ENCODE measurements at places on chromosomes 1 and 21. TPM values are rescaled to one million over a fixed set of nuclear protein-coding genes. Genes with fewer than 3 reads are reported as not detected.

The DCLRE1B gene
- 5.7 TPM for polyA plus RNA-seq

The PDE4B gene
- 19.8 TPM for polyA plus RNA-seq

The PM20D1 gene
- not detected for polyA plus RNA-seq

The CD1B gene
- polyA plus RNA-seq: not detected

The MMEL1 gene
- not detected for polyA plus RNA-seq

The CD101 gene
- polyA plus RNA-seq: 0.21 TPM

The ELAPOR1 gene
- 0.52 TPM for polyA plus RNA-seq

The TARDBP gene
- 264 TPM for polyA plus RNA-seq

The NPPB gene
- polyA plus RNA-seq: 0.20 TPM

The S1PR1 gene
- 0.07 TPM for polyA plus RNA-seq

The ADAMTS1 gene
- polyA plus RNA-seq: 0.18 TPM

The VHLL gene
- not detected for polyA plus RNA-seq

The IL20 gene
- not detected for polyA plus RNA-seq

The PARP1 gene
- polyA plus RNA-seq: 118 TPM

The TCHH gene
- polyA plus RNA-seq: 0.07 TPM

The CELA2A gene
- polyA plus RNA-seq: not detected

The KLHL21 gene
- polyA plus RNA-seq: 10.5 TPM

The PGLYRP3 gene
- not detected for polyA plus RNA-seq

The ABCG1 gene
- polyA plus RNA-seq: 2.6 TPM

The SEC16B gene
- 1.6 TPM for polyA plus RNA-seq
